ENCODE measurements at places on chromosomes 1 and 21.

DNA sequence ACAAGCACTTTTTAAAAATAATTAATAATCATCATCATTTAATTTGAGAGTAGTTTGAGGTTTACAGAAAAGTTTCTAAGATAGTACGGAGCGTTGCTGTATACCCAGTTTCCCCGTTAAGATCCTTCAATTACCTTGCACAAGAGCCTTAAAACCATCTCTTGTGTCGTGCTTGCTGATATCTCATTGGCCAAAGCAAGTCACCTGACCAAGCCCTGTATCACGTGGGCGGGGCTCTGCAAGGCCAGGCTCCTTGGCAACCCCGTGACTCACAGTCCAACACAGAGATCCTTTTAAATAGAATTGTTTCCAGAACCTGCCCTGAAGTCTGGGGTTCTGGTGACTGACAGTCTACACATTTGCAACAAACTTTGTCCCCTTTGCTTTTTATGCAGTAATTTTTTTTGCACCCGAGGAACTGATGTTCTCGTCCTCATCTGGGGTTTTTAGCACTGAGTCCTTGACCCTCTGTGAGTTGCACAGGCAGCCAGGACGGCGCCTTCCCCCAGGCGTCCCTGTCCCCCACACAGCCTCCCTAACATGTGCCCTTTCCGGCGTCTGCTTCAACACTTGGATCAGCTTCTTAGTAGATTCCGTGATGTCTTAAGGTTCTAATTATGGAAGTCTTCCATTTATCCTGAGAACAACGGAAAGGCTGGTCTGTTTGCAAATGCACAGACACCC is 183.3 kb upstream of the TMEM51 start:
- DNase-seq: peak; percentile 91

DNA sequence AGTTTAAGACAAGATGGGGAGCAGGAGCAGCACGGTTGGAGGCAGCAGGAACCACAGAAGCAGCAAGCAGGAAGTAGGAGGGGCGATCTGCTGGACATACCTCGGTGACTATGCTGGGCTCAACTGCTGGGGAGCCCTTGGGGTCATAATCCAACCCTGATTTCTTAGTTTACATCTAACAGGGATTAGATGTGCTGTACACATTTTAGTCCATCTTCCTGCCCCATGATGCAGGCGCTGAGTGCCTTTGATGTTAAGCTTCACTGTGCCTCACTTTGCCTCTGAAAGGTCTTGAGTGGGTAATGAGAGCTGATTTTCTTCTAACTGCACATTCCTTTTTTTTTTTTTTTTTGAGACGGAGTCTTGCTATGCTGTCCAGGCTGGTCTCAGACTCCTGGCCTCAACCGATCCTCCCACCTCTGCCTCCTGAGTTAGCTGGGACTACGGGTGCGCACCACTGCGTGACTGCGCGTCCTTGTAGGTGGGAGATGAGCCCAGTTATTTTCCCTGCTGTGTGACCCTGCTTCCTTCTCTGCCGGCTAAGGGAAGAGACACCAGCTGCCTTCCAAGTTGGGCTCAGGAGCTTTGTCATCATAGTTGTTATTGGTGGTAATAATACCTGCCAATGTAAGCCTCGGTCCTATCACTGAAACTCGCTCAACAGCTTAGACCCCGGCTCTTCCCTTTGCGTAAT is 1.1 kb upstream of the RCAN3 start:
- peak; percentile 19 for DNase-seq

GRCh38 chr1:84505493-84506001 is 639 bp upstream of the SPATA1 start:
- no peak for DNase-seq

- no peak for DNase-seq
These were observed 131.5 kb downstream of the RNF220 start for GRCh38 chr1:44536357-44537209.

DNA sequence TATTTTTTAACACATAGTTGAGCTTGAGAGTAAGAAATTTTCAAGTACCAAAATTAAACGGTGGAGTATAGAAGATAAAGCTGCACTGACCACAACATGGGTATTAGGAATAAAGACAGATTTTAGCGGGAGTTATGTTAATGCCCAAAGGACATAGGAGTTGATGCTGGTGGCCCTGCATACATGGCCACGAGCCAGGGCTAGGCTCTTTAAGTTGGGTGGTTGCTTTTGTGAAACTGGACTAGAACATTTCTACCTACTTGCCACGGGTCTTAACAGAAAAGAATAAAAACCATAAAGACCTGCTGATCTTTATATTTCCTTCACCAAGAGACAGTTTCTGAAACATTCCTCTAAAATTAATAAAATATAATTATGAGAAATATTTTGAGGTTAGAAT is 14.9 kb downstream of the EDEM3 start:
- no peak for DNase-seq

DNA sequence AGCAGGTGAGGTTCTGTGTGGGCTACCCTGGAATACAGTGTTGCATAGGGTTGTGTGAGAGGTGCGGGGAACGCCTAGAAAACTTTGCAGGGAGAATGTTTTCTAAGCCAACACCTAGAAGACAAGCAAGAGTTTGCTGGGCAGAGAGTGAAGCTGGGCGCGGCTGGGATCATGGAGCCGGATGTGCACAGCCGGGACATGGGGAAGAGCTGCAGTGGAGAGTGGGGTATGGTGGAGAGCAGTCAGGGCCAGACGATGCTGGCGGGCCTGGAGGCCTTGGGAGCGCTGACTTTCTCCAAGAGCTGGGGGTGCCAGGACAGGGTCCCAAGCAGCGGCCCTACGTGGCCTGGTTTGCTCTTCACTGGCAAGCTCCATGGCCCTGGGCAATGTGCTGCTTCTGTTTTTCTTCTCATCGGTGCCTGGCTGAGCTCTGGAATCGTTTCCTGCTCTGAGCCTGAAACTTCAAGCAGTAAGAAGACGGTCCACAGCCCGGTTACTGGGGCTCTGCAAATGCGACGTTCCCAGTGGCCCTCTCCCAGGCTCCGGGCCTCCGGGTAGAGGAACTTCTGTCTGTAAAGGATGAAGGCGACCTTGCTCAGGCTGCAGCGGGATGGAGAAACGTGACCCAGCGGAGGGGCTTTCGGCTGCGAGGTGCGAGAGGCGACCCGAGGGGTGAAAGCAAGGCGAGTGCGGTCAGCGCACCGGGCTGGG is 51.9 kb upstream of the CD34 start:
- peak; percentile 21 for DNase-seq

DNA sequence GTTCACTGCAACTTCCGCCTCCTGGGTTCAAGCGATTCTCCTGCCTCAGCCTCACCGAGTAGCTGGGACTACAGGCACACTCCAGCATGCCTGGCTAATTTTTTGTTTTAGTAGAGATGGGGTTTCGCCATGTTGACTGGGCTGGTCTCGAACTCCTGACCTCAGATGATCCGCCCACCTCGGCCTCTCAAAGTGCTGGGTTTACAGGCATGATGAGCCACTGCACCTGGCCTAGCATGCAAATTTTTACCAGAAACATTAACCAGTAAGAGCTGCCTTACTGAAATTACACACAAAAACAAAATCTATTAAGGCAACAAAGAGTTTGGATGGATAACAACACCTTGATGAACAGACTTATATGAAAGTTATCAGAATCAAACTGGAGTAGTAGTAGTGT is 12.1 kb downstream of the ZZZ3 start:
- DNase-seq: no peak

- DNase-seq: no peak
These were observed at the start of the genes ADORA3 and TMIGD3 for GRCh38 chr1:111503585-111504060. Gene ADORA3, minus strand, starts transcription at chr1:111503633. Its CDS starts 279 bp downstream, at chr1:111503354. Gene TMIGD3, minus strand, starts transcription at chr1:111503633. Its CDS starts 279 bp downstream, at chr1:111503354.

DNA sequence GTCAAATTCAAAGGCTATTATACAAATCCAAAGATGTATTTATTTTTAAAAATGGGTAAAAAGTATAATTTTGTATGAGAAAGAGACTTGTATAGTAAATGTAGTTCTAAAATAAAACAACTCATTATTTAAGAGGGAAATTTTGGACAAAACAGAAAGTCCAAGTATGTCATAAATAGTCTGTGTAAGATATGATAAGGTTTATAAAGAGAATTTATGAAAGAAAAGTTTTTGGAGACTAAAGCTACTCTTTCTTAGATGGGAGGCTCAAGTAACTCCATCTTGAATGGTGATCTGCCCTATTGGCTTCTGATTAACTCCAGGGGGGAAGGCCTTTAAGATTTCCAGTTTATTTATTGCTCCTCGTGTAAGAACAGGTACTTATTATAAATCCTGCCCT is 14.7 kb upstream of the OR2T27 start:
- no peak for DNase-seq

- DNase-seq: no peak
These were observed 13.7 kb downstream of the RHEX start for GRCh38 chr1:206066479-206067171.

DNA sequence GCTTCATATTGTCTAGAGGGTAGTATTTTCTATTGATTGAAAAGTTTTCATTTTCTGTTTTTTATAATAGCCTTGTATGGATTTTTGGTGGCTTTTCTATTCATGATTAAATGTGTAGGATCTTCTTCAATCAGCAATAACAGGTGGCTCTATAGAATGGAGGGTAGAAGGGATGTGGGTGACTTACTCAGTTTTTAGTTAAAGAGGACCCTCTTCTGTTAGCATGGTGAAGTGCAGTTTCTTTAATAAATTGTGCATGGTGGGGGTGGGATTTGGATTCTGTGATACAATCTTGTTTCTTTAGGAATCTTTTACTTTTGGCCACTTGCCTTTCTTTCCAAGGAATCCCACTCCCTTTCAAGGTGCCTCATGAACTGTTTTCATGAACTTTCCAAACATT is 64.7 kb downstream of the SLC35A3 start:
- peak; percentile 5 for DNase-seq

DNA sequence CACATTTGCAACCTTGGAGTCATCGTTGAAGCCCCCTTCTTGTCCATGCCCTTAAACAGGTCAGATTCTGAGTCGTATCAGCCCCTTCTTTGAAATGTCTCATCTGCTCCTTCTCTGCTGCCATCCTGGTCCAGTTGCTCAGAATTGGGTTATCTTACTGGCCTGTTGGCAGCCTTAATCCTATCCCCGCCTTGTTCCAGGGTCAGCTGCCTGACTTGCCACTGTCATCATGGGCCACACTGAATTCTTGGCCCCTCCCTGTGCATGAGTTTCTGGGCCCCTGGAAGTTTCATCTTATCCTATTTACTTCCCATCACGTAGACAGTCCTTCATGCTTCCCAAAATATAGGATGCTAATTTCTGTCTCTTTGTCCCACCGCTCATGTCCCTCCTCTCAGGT is 23.7 kb downstream of the IRF2BP2 start:
- DNase-seq: no peak

DNA sequence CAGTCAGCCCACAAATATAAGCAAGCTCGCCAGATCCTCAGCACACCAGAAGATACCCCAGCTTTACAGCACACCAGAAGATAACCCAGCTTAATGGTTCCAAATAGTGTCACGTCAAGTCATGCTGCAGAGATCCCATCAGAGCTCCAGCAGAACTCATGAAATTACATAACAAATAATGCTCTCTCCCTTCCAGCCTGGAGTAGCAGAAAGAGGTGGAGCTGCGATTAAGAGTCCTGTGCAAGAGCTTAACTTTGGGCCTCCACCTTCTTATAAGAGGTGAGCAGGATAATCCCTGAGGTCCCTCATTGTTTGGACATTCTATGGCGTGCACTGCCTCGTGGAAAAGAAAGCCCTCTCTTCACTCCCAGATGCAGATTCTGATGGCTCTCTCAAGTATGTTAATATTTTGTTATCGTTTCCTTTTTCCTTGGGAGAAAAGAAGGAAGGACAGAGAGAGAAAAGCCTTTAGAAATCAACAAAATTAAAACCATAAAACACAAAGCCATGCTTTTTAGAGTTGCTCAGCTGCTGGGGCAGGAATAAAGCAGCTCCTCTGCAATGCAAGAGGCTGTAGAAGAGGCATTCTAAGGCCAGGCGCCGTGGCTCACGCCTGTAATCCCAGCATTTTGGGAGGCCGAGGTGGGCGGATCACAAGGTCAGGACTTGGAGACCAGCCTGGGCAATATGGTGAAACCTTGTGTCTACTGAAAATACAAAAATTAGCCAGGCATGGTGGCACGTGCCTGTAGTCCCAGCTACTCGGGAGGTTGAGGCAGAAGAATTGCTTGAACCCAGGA is 59.1 kb downstream of the GLUL start:
- DNase-seq: no peak

GRCh38 chr1:2443277-2444137 is 31.1 kb upstream of the PEX10 start:
- no peak for DNase-seq

DNA sequence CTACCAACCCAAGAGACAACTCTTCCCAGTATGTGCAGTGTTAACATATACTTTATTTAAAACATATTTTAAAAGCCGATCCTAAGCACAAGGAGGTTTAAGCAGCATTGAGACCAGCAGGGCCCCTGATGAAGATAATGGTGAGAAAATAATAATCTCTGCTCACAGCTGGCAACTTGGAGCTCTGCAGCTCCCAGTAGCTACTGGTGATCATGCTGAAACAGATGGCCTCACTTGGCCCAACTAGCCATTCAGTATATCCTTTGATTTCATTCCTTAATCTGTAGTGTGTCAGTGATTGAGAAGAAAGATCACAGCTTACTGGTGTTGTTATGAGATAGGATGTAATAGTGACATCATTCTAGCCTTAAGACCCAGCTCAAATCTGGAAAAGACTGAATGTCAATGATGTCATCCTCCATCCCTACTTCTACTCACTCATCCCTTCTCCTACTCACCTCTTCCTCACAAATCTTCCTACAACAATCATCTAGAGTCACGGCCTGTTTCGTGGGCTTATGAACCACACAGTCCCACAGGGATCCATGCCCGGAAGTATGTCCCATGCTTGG is 817.9 kb downstream of the PLA2G4A start:
- DNase-seq: no peak

- DNase-seq: peak; percentile 56
These were observed 20.7 kb upstream of the TRIM45 start for GRCh38 chr1:117142200-117142599.

- peak; percentile 60 for DNase-seq
These were observed 2.5 kb downstream of the TGFBR3 start for GRCh38 chr1:91883470-91883869.

DNA sequence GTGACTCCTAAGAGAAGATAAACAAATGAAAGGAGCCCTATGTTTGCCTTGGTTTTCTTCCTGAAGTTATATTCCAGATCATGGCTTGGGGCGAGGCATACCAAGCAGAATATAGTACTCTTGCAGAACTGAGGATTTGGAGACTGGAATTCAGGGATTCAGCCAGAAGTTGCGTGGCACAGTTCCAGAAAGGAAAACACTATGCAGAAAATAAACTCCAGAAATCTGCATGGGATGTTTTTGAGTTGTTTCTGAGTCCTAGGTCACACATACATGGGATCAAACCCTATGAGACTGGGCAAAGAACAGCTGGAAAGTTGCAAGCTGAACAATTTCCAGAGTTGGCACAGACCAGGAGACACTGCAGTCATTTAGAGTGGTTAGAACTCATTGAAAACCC is 42.9 kb upstream of the IFFO2 start:
- DNase-seq: peak; percentile 73

- no peak for DNase-seq
These were observed 20.1 kb upstream of the DNAJC28 start for GRCh38 chr21:33511639-33512038.

GRCh38 chr1:51147394-51147793 is 45.4 kb downstream of the C1orf185 start:
- DNase-seq: no peak
